Left ventricle myocardium superior (tissue), 1 donor: ENCODE measurements at places on chromosomes 5 and 9. TPM values are rescaled to one million over a fixed set of nuclear protein-coding genes. Genes with fewer than 3 reads are reported as not detected.

FBP2 gene
- total RNA-seq = not detected

CRHBP gene
- 0.92 TPM for total RNA-seq

GRIN1 gene
- total RNA-seq = not detected

PCDHAC1 gene
- total RNA-seq = 0.10 TPM

FBLL1 gene
- total RNA-seq = not detected

PCSK1 gene
- total RNA-seq = 0.17 TPM

ERAP2 gene
- 6.1 TPM for total RNA-seq

CARD6 gene
- total RNA-seq = 6.4 TPM

ISL1 gene
- total RNA-seq = not detected

GABRP gene
- not detected for total RNA-seq

ACSL6 gene
- 4.4 TPM for total RNA-seq

NUTM2F gene
- not detected for total RNA-seq

LCN6 gene
- total RNA-seq = 17.4 TPM

PRSS3 gene
- not detected for total RNA-seq

TERT gene
- total RNA-seq = not detected
